BJ (cell line): ENCODE measurements at places on chromosomes 3 and 15.

DNA sequence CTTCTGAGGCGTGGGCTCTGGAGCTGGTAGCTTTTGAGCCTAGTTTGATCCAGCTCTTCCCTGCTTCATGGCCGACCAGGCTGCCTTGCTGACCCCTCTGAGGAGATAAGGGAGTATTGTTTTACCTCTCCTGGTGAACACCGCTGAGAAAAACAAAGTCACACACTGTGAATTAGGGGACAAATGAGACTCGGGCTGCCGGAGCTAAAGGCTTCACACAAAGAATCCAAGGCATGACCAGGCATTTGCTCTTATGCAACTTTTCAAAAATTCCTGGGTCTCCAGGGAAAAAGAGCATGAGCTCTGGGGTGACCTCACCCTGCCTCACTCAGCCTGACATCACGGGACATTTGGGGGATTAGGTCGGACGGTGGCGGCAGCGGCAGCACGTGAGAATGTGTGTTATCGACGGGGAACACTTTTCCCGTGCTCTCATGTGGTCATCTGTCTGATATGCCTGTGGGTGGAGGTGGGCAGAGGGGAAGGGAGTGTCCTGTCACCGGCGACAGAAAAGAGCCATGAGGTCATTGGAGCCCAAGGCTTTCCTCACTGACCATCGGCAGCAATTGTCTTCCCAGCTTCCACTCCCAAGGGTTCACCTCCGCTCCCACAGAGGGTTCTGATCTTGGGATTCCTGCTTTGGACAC is 61.0 kb downstream of the TMEM44 start:
- DNase-seq, result peak; percentile 83

DNA sequence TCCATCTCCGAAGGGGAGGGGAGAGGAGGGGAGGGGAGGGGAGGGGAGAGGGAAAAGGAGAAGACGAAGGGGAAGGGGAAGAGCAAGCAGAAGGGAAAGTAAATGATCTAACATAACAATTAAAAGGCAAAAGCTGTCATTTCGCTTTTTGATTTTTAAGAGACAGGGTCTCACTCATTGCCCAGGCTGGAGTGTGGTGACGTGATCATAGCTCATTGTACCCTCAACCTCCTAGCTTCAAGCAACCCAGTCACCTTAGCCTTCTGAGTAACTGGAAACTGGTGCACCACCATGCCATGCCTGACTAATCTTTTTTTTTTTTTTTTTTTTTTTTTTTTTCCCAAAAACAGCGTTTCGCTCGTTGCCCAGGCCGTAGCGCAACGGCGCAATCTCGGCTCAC is 22.6 kb downstream of the ADAM10 start:
- no peak for DNase-seq

DNA sequence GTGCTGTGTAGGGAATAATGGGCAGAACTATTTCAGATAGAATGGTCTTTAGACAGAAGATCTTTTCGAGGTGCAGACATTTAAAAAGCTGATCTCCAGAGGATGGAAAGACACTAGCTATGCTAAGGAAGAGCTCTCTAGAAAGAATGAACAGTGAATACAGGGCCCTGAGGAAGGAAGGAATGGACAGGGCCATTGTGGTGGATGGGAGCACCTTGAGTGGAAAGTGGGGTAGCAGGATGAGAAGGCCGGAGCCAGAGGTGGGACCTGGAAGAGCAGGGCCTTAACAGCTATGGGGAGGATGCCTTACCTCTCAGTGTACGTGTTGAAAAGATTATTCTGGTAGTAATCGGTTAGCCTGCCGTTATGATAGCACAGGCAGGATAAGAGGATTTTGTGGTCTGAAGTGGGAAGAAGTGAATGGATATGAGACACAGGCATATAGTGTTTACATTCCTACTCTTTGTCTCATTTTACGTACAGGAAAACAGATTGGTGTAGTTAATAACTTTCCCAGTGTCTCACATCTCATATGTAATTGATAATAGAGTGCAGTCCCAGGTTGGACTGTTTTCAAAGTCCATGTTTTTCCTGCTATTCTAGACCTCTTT is 172.4 kb downstream of the KLHL25 start:
- DNase-seq, result no peak

- no peak for DNase-seq
Measured at GRCh38 chr3:52291508-52292181, 4.0 kb downstream of the GLYCTK start.
